Body of pancreas (tissue), 4 donors: ENCODE measurements at places on chromosomes 7 and 10.

DNA sequence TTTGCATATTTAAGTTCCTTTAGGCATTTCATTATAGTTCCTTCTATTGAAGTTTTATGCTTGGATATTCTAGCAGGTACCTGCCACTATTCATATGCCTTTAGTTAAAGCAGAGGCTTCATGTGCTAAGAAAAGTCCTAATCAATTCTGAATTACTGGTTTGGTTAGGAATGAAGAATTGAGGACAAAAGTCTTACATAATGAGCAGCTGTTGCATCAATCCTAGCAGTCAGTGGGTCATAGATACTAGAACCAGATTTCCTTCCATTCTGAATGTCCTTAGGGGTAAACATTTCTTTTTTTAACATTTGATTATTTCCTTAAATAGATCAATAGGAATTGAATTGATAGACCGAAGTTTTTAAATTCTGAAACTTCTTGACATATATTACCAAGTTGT is 59.2 kb downstream of the CDK13 start:
- no peaks in the 10 kb centered on the region for H3K36me3 ChIP-seq
- peak overlapping the region; percentile 33 for H3K27ac ChIP-seq
- DNase-seq: no peak
- H3K4me3 ChIP-seq: no peak overlapping the region

DNA sequence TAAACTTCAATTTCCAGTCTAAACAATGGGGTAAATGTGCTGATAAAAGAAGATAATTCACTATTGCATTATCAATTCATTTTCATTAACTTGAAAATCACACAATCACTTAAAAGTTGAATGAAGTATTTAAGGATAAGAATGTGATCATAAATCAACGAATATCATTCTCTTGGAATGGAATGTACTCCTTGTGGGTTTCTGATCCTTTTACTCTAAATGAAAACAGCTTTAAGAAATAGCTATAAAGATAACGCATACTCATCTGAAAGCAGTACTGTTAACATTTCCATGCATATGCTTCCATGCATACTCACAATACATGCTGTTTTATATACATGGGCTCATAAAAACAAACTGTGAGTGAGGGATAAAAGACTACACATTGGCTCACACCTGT is 108.8 kb downstream of the ATE1 start:
- no peak overlapping the region for H3K4me3 ChIP-seq
- no peak overlapping the region for H3K27ac ChIP-seq
- no peak for DNase-seq
- no peaks in the 10 kb centered on the region for H3K36me3 ChIP-seq
- H3K4me1 ChIP-seq: no peaks in the 10 kb centered on the region

DNA sequence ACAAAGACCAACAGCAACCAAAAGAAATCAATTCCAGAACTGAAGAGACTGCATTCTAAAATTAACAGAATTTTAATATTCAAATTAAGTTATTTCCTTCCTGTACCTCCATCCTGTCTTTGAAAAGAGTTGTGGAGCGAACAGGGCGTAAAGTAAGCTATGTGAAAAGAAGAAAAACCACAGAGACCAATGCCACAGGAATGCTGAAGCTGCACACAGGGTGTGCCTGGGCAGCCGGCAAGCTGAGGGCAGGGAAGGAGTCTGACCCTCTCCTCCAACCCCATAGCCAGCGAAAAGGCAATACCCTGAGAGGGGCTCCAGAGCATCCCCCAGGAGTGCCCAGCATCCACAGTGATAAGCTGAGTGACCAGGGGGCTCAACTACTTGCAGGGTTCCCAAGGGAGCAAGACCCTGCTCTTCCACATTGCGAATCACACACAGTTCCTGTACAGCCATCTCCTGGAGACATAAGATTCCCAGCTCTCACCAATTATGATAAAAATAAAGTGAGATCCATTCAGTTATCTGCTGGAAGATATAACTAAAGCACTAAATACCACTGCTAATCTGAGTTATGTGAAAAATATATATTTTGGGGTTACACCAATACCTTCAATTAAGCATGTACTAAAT is 93.8 kb downstream of the PARD3 start:
- no peak for DNase-seq
- H3K27me3 ChIP-seq: no peaks in the 10 kb centered on the region
- H3K36me3 ChIP-seq: no peaks in the 10 kb centered on the region
- peaks cover 24% of the 10 kb centered on the region for H3K4me1 ChIP-seq
- no peak overlapping the region for H3K4me3 ChIP-seq
- no peak overlapping the region for H3K27ac ChIP-seq

GRCh38 chr7:39937366-39938153 is 12.5 kb upstream of the CDK13 start:
- no peak for DNase-seq
- no peaks in the 10 kb centered on the region for H3K27me3 ChIP-seq
- H3K36me3 ChIP-seq: no peaks in the 10 kb centered on the region

DNA sequence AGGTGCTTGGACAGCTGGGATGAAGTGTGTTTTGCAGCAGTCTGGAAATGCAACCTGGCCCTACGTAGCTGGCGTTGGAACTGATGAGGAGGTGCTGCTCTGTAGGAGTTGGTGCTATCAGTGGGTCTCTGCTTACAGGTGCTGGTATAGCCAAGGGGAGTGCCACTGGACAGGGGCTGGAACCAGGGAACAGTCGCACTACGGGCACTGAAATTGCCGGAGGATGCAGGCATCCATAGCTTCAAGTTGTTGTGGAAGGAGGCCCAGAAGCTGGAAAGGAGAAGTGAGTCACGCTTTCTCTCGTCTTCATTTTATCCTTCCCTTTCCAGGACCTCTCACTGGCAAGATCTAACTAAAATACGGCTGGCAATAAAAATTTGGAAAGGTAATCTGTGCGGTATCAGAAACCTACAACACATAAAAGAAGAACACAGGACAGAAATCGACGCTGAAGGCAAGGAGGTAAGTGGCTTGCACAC is 25.8 kb downstream of the MACC1 start:
- H3K27me3 ChIP-seq: no peaks in the 10 kb centered on the region
- no peak overlapping the region for H3K27ac ChIP-seq
- H3K4me3 ChIP-seq: no peak overlapping the region
- no peak for DNase-seq

- H3K4me3 ChIP-seq: no peak overlapping the region
- no peaks in the 10 kb centered on the region for H3K27me3 ChIP-seq
- no peak overlapping the region for H3K27ac ChIP-seq
- no peaks in the 10 kb centered on the region for H3K4me1 ChIP-seq
- no peak for DNase-seq
These were observed 182.2 kb downstream of the PHF14 start for GRCh38 chr7:11155883-11156282.

GRCh38 chr10:5812283-5813090 is 747 bp downstream of the GDI2 start:
- no peaks in the 10 kb centered on the region for H3K27me3 ChIP-seq
- H3K36me3 ChIP-seq: no peaks in the 10 kb centered on the region
- DNase-seq: peak; percentile 62
- H3K27ac ChIP-seq: peak overlapping the region; percentile 100
- H3K4me1 ChIP-seq: peaks cover 48% of the 10 kb centered on the region
- peak overlapping the region; percentile 92 for H3K4me3 ChIP-seq

DNA sequence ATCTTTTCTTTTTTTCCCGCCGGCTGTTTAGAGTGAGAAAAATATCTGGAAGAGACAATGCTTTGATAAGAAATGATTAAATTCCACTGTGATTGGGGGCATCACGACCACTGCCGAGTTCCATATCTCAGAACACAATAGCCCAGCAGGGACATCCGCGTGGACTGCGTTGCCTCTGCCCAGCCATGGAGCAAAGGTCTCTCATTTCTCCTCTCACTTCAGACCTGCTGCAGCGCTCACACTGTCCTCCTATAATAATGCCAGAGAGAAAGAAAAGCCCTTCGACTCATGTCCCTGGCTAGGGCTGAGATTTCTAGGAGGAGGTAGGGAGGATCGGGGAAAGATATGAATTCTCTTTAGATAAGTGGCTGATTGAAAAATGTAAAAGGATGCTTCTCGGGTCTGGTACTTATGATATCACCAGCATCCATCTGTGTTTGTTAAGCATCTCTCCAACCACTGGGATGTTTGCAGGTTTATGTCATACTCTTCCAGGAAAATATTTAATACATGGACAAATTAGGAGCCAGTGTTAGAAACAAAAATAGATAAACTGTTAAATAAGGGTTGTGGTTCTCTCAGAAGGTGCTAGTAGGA is 472.9 kb upstream of the AKR1E2 start:
- no peak overlapping the region for H3K27ac ChIP-seq
- no peak overlapping the region for H3K4me3 ChIP-seq
- no peaks in the 10 kb centered on the region for H3K36me3 ChIP-seq
- H3K4me1 ChIP-seq: peaks cover 12% of the 10 kb centered on the region
- DNase-seq: no peak

- no peaks in the 10 kb centered on the region for H3K4me1 ChIP-seq
- no peaks in the 10 kb centered on the region for H3K27me3 ChIP-seq
- no peak overlapping the region for H3K27ac ChIP-seq
- H3K36me3 ChIP-seq: no peaks in the 10 kb centered on the region
- H3K4me3 ChIP-seq: no peak overlapping the region
These were observed 83.8 kb upstream of the CHST15 start for GRCh38 chr10:124177180-124177518.

DNA sequence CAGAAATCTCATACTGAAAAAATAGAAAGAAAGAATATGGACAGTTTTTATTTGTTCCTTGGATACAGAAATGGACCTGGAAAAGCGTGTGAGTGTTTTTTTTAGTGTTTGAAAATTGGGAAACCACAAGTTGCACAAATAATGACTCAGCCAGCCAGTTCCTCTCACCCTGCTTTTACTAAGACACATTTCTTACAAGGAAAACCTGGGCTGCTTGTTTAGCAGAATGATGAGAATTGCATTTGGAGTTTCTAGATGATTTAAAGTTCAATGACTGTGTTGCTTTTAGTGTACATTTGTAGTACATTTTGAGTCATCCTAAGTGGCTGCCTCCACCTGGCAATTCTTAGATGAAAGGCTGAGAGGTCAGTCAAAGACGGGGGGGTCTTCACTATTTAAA is 218.7 kb downstream of the ABCA13 start:
- no peak for DNase-seq
- no peaks in the 10 kb centered on the region for H3K27me3 ChIP-seq
- no peak overlapping the region for H3K27ac ChIP-seq
- no peak overlapping the region for H3K4me3 ChIP-seq
- no peaks in the 10 kb centered on the region for H3K36me3 ChIP-seq
- H3K4me1 ChIP-seq: no peaks in the 10 kb centered on the region

DNA sequence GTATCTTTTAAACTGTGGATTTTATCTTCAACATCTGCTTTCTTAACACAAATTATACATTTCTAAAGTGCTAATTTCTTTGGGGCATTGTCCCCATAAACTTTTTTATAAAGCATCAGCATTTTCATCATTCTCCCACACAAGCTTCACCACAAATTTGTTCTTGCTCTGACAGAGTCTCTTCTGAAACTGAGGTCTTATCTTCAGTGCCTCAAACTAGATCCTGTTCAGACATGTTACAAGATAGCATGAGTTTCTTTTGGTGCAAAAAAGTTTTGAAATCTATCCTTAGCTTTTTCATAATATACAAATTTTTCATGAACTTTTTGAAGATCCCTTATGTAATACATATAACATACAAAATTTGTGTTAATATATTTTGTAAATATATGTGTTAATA is 346.6 kb downstream of the IPMK start:
- H3K27me3 ChIP-seq: no peaks in the 10 kb centered on the region
- DNase-seq: no peak
- no peaks in the 10 kb centered on the region for H3K36me3 ChIP-seq
- no peaks in the 10 kb centered on the region for H3K4me1 ChIP-seq

DNA sequence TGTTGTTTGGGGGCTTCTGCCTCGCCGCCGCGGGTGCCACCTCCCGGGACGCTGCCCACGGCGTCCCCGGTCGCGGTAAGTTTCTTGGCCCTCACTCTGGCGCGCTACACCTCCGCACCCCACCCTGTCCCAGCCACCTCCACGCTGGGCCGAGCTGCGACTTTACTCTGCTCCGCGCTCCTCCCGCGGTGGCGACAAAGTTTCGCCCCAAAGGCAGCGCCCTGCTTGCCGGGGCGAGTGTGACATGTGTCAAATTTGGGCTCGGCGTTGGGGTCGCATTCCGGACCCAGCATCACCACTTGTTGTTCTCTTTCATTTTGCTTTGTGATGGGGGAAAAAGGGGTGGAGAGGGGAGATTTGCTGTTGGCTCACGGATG is 167.7 kb upstream of the PPP1R3A start:
- H3K4me1 ChIP-seq: peaks cover 43% of the 10 kb centered on the region
- H3K36me3 ChIP-seq: no peaks in the 10 kb centered on the region
- no peaks in the 10 kb centered on the region for H3K27me3 ChIP-seq
- H3K27ac ChIP-seq: peak overlapping the region; percentile 97

DNA sequence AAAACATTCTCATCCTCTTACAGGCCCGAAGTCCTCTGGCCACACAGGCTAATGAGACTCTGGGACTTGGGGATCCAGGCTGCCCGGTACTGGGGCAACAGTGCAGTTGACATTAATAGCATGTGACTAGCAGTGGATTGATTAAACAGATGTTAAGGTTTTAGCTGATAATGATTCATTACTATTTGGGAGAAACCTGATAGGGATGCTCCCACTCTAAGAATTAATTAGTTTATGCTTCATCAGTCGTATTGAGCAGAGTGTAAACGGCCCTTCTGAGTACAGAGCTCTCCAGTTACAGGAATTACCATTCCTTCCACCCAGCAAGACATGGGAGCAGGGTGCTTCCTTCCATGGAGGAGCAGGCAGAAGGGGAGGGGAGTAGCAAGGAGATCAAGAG is 82.7 kb downstream of the RPS24 start:
- no peaks in the 10 kb centered on the region for H3K4me1 ChIP-seq
- no peak overlapping the region for H3K4me3 ChIP-seq
- H3K27me3 ChIP-seq: no peaks in the 10 kb centered on the region
- H3K27ac ChIP-seq: no peak overlapping the region
- DNase-seq: no peak

GRCh38 chr10:43225004-43225786 is 41.7 kb downstream of the RASGEF1A start:
- H3K27ac ChIP-seq: no peak overlapping the region
- no peak overlapping the region for H3K4me3 ChIP-seq
- peaks cover 16% of the 10 kb centered on the region for H3K4me1 ChIP-seq
- H3K36me3 ChIP-seq: no peaks in the 10 kb centered on the region

GRCh38 chr7:156954941-156955340 is 5.4 kb downstream of the NOM1 start:
- H3K4me3 ChIP-seq: no peak overlapping the region
- no peak for DNase-seq
- no peaks in the 10 kb centered on the region for H3K27me3 ChIP-seq
- H3K36me3 ChIP-seq: no peaks in the 10 kb centered on the region
